ENCODE measurements at places on chromosomes 16 and 17.

GRCh38 chr16:23163921-23164320 is 14.7 kb upstream of the USP31 start:
- DNase-seq = no peak

GRCh38 chr16:15971440-15971815 is 22.0 kb downstream of the ABCC1 start:
- no peak for DNase-seq

DNA sequence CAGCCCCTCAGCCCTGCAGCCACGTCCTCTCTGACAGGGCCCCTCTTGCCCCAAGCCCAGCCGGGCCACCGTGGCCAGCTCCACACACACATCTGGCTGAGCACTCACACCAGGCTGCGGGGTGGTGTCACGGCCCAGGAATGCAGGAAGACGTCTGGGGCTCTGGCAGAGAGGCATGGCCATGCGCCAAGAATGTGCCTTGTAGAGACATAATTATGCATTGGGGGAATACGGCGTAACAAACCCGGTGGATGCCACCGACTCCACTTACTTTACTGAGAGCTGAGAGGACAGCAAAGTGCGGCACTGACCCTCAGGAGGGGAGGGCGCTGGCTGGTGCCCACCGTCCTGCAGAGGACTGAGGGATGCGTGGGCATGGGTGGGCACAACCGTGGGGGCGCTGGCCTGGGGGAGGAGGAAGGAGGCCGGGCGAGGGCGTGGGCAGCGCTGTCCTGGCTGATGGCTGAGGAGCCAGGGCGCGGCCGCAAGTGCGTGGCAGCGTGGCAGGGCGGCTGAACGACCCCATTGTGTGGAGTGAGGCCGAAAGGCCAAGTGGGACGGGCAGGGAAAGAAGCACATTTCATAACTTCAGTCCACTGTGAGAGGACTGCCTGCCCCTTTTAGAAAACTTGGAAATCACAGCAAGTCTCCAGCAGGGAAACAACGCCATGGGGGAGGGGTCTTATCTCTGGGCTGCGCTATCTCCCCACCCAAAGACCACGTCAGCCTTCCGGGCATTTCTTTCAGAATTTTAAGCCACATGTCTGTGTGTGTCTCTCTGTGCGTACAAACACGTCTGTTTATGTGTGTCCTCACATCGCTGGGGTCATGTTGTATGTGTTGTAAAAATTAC is 30.6 kb downstream of the METRNL start:
- DNase-seq = no peak

- DNase-seq = no peak
Observed at GRCh38 chr17:49717371-49717861, 9.7 kb upstream of the SLC35B1 start.

DNA sequence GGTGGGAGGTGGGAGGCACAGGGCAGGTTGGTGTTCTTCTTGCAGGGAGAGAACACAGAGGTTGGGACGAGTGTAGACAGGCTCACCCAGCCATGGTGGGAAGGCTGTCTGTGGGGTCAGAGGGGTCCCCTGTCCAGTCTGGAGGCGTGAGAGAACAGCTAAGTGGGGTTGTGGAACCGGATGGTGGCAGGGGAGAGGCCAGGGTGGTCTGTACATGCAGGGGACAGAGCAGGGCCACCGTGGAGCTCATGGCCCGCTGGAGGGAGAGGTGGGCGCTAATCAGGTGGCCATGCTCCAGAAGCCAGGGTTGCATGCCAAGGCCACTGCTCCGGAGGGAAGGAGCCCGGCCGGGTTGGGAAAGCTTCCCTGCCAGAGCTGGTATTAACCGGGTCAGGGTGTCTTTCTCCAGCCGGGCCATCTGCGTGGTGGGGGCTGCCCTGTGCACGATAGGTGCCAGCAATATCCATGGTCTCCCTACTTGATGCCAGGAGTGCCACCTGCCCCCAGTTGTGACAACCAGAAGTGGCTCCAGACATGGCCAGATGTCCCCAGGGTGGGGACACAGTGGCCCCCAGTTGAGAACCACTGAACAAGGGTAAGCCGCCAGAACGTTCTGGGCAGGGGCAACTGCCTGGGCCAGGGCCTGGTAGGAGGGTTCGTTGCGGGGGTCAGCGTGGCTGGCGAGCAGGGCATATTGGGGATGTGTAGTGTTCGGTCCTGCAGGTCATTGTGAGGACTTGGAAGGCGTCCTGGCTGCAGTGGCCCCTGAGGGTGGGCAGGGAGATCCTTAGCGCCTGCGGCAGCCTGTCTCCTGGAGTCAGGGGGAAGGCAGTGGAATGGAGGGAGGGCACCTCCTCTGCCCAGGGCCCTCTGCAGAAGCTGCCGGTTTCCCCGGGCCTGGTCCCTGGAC is 5.1 kb downstream of the SNN start:
- DNase-seq = no peak

DNA sequence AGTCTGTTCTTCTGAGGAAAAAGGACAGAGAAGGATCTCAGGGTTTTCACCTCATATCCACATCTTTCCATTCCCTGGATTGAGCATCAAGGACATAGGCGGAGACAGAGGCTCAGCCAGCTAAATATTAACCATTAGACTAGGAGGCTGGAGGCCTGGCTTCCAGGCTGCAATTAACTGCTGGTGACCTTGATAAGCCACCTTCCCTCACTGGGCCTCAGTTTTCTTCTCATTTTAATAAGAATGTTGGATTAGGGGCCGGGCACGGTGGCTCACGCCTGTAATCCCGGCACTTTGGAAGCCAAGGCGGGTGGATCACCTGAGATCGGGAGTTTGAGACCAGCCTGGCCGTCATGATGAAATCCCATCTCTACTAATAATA is 25.6 kb upstream of the CNOT1 start:
- DNase-seq = no peak
